ENCODE measurements at places on chromosomes 2 and 18.

GRCh38 chr2:118089139-118089800 is 999 bp downstream of the INSIG2 start:
- DNase-seq: no peak

- DNase-seq: no peak
Observed at GRCh38 chr2:233485726-233486125, 80.9 kb downstream of the USP40 start.

- no peak for DNase-seq
Observed at GRCh38 chr2:205954707-205955106, 131.3 kb downstream of the INO80D start.

GRCh38 chr2:177153805-177154204 is 58.8 kb upstream of the HNRNPA3 start:
- DNase-seq: no peak
